ENCODE measurements at places on chromosomes 7 and 10.

GRCh38 chr7:98300595-98301372, 19.3 kb downstream of the BRI3 start:
- no peak for DNase-seq

GRCh38 chr10:48796713-48797245, 112.1 kb downstream of the WDFY4 start:
- DNase-seq: no peak

GRCh38 chr7:47373871-47374451, 207.9 kb downstream of the TNS3 start:
- no peak for DNase-seq

DNA sequence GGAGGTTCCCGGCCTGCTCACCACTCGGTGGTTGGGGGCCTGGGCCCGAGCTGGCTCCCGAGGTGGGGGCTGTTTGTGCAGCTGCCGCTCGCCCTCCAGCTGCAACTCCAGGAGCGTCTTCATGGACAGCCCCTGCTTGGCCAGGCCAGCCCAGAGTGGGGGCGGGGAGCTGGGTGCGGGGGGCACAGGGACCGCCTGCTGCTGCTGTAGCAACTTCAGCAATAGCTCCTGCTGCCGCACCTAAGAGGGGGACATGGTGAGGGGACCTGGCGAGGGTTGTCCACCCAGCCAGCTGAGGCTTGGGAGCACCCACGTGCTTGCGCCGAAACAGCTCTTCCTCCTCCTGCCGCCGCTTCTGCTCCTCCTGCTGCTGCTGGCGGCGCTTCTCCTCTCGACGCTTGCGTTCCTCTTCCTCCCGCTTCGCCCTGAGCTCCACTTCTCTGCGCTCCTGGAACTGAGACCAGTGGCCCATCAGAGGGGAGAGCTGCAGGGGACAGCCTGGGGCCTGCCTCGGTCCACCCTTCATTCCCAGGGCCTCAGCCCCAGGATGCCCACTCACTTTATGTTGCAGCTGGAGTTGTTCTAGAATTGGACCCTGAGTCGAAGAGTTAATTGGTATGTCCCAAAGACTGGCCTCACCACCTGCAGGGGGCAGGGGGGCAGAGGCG, 9.6 kb downstream of the GNB2 start:
- no peak for DNase-seq

GRCh38 chr7:108367946-108368345, 88.3 kb downstream of the NRCAM start:
- DNase-seq: no peak

DNA sequence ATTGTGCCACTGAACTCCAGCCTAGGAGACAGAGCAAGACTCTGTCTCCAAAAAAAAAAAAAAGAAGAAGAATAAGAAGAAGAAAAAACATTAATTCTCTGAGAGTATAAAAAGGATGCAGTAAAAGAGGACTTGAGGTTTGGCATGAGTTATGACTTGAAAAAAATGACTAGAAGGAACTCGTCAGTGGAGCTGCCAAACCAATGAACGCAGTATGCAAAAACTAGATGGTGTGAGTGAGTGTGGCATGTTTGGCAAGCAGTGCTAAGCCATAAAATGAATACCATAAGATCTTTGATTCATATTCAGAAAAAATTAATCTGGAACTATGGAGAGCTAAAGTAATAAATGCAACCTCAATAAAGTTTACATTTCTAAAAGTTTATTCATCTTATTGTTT, 68.6 kb upstream of the MEOX2 start:
- DNase-seq: no peak

- no peak for DNase-seq
These were observed at the start of gene ZNF467 for GRCh38 chr7:149773446-149774236. ZNF467 (minus strand) TSS chr7:149773588; CDS start chr7:149771032, 2,556 bp downstream.

GRCh38 chr10:1687623-1688150, 49.6 kb downstream of the ADARB2 start:
- no peak for DNase-seq

Data from central memory CD8-positive, alpha-beta T cell (primary cell).